ENCODE measurements at places on chromosomes 5 and 9. TPM values are rescaled to one million over a fixed set of nuclear protein-coding genes. Genes with fewer than 3 reads are reported as not detected.

Gene HAVCR2
- 3.3 TPM for polyA plus RNA-seq

Gene ZNF366
- polyA plus RNA-seq = 4.1 TPM

Gene CIZ1
- 145 TPM for polyA plus RNA-seq

Gene TRIM14
- polyA plus RNA-seq = 6.9 TPM

Gene GLRA1
- polyA plus RNA-seq = not detected

Gene LCP2
- polyA plus RNA-seq = 3.1 TPM

Gene ANKRD31
- 0.43 TPM for polyA plus RNA-seq

Gene PCAT7
- polyA plus RNA-seq = 0.41 TPM

Gene PHYHD1
- 58.7 TPM for polyA plus RNA-seq

DNA sequence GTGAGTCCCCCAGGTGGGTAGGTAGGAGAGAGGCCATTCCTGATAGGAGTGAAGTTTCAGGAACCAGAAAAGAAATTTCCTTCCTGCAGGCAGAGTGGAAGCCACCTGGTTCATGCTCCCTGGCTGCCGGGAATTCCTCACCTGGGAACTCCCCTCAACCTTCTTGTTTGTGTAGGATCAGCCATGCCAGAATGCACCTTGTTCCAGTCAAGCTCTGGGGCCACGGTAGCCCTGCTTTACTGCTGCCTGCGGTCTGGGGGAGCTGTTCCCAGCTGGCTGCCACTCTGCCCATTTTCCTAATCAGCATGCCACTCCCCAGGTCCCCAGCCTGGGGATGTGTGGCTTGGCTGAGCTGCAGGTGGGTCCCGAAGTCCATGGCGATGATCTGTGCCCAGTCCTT is 18.7 kb upstream of the B4GALT1 start:
- DNase-seq = no peak

DNA sequence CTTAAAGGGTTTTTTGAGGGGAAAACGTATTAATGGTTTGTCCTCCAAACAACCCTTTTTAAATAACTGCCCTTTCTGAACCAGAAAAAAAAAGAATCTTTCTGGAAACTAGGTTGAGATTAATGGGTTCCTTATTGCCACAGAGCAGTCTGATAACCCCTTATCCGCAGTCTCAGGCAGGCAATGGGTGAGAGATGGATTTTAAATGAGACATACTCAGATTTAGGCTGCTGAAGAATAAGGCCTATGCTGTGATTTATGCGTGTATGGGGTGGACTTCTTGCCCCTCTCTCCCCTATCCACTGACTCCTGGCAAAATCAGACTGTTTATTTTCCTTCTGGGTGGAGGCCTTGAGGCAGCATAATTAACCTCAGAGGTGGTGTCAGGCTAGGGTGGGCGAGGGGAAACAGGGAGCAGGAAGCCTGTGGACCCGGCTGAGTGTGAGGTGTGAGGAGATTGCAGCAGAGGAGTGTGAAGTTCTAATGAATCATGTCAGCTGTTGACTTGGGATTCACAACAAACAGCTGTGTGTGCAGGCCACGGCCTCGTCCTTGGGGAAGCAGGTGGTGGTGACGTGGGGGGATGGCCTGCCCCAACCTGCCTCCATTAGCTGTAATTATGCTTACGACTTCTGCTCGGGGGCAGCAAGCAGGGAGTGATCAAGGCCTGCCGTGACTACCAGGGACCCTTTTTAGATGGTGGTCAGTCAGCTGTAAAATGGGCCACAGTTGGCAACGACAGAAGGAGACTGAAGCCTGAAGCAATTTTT is 196.4 kb downstream of the SEMA6A start:
- peak; percentile 49 for DNase-seq

DNA sequence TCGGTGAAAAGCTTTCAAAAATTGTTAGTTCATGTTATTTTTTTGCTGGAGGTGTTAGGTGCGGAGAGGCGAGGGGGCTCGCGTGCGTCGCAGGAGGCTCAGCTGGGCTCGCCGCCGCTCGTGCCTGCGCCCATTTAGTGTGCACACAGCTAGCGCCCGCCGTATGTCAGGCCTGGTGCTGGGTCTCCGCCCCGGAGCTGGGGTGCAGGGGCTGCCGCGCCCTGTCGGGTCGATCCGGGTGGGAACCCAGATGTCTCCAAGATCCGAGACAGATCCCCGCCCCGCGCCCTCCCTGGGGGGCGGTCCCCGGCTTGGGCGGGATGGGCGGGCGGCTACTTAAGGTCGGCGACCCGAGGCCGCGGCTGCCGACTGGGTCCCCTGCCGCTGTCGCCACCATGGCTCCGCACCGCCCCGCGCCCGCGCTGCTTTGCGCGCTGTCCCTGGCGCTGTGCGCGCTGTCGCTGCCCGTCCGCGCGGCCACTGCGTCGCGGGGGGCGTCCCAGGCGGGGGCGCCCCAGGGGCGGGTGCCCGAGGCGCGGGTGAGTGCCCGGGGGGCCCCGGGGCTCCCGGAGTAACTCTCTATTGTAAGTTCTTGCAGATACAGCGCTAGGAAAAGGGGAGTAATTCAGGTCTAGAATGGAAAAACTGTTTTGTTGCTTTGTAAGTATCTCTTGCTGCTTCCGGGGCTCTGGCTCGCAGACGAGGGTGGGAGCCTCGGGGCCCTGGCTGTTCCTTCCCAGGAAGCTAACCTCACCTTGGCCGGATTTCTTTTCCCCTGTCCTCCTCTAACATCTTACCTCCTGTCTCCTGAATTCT is 31.7 kb downstream of the GSN start:
- DNase-seq = no peak

DNA sequence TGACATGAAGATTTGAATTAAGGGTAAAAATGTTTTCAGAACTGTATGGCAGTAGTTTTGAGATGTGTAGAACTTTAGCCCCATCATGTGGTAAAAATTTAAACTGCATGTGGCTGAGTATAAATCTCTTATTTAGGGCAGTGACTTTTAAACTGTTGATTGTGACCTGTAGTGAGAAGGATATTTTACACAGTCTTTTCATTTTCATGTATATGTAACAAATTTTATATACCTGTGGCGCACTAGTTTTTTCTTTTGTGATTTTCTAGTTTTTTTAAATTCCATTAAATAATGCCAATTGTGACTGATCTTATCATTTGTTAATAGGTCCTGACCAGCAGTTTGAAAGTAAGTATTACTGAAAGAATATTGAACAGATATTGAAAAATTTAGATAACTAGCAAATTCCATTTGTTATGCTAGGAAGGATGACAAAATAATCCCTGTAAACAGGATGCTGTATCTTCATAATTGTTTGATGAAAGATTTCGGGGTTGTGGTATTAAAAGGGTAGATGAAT is 47.2 kb downstream of the GPBP1 start:
- peak; percentile 64 for DNase-seq

- peak; percentile 90 for DNase-seq
Observed at GRCh38 chr9:129174102-129174723, 3.8 kb downstream of the IER5L start.

DNA sequence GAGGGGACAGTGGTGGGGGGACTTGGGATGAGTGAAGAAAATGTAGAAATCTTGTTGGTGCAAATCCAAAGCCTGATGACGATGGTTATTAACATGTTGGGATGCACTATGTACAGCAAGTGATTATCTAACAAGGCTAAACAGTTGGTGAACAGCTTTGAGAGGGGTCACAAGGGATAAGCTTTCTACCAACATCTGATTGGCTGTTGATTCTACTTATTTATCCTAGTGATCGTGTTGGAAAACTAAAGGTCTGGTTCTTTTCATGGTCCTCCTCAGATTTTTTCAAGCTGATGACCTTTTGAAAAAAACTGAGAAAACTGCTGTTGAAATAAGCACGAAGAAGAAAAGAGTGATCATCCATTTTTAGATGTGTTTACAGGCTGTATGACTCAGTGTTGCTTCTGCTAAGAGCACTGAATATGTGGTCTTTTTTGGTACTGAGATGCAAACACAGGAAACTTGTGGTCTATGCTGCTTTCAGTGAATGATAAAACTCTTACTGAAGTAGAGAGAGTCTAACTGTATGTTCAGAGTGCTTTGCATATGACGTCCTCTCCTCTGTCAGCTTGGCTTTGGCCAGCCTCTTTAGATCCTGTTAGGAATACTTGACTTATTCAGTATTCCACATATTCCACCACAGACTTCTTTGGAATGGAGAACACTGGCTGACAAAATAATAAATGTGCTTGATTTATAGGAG is 174.8 kb downstream of the SLF1 start:
- DNase-seq = no peak

DNA sequence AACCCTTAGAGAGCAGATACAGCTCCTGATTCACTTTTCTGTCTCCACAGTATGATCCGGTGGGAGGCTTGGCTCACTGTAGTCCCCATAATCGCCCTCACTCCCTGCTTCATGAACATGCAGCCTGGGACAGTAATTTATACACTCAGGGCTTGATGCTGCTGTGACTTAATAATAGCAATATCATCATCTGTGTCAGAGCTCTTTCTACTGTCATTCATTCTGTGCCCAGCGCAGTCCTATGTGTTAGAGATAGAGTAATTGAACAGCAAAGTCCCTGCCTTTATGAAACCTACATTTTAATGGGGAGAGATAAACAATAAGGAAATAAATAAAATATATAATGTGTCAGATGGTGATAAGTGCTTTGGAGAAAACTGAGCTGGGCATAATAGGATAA is 2.8 kb upstream of the HEMGN start:
- no peak for DNase-seq

DNA sequence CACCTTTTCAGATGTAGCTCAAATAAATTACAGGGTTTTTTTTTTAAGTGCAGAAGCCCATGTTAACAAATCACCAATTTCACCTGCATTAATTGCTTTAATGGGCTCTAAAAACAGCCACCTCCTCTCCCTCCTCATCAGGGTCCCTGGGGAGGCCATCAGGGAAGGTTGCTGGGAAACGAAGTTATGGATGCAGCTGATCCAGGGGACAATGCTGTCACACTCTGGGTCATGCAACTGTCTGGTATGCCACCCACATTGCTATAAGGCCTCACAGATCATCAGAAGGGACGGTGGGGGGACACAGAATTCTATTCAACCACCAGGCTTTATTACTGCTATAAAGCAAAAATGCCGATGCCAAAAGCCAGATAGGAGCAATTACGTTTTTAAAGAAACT is 9.3 kb downstream of the WHRN start:
- DNase-seq = no peak

DNA sequence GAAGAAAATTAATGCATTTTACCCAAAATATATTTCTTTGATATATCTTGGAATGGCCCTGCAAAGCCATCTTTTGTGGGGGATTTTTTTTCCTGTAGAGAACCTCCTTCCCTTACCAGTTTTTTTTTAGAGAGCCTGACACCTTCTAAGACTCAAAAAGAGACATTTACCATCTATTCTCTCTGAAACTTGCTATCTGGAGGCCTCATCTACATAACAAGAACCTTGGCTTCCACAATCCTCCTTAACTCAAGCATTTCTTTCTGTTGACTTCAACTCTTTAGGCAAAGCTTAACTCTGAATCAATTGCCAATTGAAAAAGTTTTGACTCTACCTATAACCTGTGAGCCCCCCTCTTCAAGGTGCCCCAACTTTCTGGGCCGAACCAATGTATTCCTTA is 6.2 kb downstream of the SLC45A2 start:
- DNase-seq = no peak

GRCh38 chr5:83246071-83246470 is 168.7 kb downstream of the XRCC4 start:
- peak; percentile 15 for DNase-seq

GRCh38 chr5:141800617-141801016 is 77.6 kb downstream of the PCDH1 start:
- DNase-seq = no peak

DNA sequence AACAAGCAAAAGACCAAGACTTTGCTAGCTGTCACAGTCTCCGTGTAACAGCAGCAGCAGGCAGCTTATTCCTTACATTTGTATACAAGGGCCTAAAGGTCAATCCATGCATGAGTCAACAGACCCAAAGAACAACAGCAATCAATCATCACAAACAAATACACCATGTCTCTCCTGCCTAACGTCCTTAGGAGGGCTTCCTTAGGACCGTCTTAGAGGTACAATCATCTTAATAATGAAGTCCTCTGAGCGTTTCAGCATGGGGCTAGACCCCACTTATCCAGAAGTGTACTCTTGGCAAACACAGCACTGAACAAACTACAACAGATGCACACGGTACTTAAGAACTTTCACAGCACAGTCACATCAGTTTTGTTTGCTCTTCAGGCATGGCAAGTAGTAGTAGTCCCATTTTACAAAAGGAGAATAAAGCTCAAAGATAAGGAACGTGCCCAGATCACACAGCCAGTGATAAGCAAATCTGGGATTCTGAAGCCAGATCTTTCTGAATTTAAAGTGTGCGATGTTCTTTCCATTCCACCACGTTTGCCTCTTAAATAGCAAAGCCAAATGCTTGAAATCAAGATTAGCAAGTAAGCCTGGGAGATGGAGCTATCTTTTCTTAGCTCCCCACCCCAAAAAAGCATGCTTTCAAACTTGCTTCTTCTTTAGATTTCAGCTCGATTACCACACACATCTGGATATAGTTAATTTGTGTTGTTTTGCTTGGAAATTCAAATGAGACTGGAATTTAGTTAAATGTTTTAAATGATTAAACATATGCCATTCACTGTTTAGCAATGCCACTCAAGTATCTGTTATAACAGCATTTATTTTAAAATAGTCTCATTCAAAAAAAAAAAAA is 24.2 kb downstream of the PSMB7 start:
- DNase-seq = no peak

GRCh38 chr9:16013826-16014225 is 461.0 kb downstream of the CCDC171 start:
- DNase-seq = no peak

DNA sequence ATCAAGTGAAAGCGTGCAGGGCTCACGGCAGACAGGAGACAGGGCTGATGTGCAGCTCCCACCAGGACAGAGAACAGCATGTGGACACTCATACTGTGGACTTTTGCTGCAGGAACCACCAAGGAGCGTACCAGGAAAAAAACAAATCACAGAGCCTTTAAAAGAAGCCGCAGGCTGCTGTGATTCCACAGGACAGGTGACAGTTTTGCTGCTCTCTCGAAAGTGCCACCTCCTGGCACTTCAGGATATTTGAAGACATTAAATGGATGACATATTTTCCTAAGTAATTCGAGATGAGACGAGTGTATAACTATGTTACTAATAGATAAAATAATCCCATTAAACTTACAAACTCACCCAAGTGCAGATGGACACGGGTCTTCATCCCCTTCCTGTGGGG is 29.3 kb downstream of the ZDHHC11 start:
- DNase-seq = no peak

- no peak for DNase-seq
Observed at GRCh38 chr5:83306572-83307241, 164.8 kb upstream of the VCAN start.

DNA sequence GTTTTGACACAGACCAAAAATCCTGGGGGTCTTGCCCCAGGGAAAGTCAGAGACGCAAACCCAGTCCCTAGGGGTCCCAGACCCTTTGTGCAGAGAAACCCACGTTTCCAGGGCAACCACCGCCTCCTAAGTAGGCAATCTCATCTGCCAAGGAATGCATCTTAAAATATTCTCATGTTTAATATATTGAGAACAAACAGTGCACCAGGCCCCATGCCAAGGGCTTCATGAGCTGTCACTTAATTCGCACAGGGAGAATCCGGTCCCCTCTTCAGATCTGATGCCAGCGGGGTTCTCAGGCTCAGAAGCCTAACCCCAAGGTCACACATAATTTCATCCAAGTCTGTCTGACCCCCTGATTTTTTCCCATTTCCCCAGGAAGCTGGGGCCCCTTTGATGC is 28.8 kb downstream of the CPLX2 start:
- DNase-seq = no peak
